AG09319 (cell line): ENCODE measurements at places on chromosomes 11 and 22.

DNA sequence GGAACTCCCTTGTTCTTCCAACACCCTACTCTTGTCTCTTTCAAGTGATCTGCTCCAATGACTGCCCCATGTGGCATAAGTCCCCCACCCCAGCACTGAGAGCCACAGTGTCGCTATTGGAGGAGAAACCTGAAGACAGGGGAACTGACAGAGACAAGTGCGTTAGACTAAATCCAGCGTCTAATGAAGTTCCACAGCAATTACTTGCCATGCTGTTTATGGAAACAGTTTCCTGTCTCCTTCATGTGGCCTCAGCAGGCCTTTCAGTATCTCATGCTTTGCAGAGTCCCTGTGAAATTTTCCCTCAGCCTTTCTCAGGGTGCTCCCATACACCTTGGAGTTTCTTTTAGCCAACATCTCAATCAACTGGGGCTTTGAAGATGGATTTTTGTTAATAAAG lies 277.4 kb downstream of the ETS1 start:
- DNase-seq, result no peak

DNA sequence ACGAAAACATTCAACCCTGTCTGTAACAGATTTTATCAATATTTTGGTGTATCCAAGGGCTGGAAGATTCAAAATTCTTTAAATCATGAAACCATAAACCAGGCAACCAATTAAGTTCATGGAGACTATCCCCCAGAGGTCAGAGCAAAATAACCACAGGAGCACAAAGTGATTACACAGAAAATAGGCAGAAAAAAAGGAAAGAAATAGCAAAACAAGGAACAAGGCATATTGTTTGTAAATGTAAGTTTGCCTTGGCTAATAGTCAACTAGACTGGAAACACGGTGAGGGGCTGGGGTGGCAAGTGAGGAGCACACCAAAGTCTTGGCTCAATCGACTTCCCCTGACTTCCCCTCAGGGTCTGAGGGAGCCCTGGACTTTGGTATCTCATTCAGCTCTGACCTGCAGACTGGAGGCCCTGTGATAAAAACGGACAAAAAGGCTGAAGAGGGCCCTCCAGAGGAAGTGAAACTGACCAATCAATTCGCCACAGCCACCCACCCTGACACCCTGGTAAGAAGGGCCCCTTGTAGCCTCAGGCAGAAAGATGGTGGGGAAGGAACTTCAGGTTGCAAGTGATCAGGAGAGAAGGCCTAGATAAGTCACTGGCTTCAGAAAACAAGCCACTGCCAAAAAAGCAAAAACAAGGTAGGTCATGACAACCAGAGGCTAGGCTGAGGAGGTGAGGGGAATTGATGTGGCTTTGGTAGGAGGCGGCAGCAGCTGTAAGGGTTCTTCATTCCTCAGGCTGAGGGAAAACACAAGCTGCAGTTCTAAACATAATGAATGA lies 1.8 kb downstream of the SIK3 start:
- DNase-seq, result no peak

- DNase-seq, result no peak
Observed at GRCh38 chr11:2734181-2735052, 34.6 kb upstream of the KCNQ1OT1 start.

DNA sequence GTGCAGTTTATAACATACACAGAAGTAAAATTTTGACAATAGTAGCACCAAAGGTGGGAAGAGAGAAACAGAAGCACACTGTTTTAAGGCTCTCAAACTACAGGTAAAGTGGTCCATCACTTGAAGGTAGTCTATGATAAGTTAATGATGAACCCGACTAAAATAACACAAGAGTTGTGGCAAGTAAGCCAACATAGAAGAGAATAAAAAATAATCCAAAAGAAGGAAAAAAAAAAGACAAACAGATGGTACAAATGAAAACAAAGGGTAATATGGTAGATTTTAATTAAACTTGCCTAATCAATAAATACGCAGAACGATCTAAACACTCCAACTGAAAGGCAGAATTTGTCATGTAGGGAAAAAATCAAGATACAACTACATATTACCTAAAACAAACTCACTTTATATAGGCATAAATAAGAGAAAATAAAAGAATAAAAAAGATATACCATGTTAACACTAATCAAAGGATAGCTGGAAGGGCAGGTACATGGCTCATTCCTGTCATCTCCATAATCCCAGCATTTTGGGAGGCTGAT lies 31.6 kb downstream of the DGCR2 start:
- DNase-seq, result no peak

GRCh38 chr22:30611197-30611596 lies 4.2 kb downstream of the TCN2 start:
- DNase-seq, result no peak

DNA sequence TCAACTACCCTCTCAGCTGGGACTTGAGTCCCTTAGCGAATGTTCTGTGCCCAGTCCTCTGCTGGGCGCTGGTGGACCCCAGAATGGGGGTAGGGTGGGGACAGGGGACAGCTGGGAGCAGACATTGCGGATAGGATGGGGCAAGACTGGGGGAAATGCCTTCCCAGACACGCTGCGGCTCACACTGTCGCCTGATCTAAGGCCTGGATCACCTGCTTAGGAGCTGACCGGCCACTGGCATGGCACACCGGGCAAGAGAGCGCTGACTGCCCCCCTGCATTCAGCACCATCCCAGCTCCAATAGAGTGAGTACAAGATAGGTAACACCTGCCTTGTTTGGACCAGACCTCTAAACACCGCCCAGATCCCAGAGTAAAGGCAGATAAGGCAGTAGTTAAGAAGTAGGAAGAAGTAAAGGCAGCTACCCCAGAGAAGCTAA lies 1.4 kb downstream of the ARVCF start:
- no peak for DNase-seq

DNA sequence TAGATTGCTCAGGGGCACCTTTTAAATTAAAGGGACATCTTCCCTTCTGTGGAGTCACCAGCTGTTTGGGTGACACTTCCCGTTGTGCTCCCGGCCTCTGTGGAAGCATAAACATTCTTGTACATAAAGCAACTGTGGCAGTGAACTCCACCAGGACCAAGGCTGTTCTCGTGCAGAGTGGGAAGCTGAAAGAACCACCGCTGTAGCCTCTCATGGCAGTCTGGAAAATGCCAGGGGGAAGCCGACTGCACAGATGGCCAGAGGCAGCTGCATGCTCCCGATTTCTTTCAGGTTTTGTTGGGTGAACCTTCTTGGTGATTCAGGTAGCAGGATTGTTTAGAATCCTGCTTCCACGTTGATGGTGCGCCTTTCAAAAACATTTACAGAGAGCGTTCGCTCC lies 10.3 kb downstream of the UBASH3B start:
- no peak for DNase-seq
